ENCODE measurements at places on chromosomes 11 and 22. TPM values are rescaled to one million over a fixed set of nuclear protein-coding genes. Genes with fewer than 3 reads are reported as not detected.

DNA sequence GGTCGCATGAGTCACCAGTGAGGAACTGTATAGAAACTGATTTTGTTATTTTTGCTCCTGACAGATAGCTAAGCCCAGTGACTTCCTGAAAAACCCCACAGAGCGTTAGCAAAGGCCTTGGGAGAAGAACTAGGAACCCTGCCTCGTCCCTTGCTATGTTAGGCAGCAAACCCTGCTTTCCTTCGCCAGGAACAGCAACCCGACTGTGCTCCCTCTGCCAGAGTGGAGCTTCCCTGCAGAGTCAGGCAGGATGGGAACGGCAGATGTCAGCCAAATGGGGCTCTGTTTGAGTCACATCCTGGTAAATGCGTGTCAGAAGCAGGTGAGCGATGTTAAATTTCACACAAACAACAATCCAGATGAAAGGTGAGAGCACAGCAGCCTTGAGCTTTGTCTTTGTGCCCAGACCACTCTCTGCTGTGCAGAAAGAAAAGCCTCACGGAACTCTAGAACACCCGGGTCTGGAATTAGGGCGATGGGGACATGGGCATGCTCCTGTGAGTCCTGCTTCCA lies 186.6 kb downstream of the ADAMTS15 start:
- peak; percentile 34 for DNase-seq

DNA sequence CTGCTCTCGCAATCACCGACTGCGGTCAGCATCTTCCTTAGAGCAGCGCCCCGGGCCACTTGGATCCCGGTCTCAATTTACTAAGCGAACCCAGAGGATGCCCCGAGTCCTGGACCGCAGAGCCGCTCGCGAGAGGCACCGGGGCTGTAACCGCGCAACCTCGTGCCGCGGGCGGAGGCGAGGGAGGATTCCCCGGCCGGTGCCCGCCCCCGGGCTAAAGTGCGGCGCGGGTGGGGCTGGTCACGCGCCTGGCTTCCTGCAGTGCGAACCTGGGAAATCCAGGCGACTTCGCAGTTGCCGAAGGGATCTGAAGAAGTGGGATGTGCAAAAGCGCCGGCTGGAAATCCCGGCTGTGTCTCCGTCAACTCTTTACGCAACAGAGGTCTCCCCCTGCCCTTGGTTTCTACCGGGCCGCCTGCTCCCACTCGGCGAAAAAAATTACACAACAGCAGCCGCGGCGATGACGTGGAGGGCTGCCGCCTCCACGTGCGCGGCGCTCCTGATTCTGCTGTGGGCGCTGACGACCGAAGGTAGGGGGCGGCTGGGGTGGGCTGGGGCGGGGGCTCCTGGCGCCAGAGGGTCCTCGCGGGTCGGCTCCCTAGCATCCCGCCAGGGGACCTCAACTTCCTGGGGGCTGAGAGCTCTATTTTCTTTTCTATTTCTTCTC lies at the start of gene NCR3LG1:
Gene NCR3LG1, plus strand, starts transcription at position 291 of the 667 bp plus-strand sequence. Its CDS starts 170 bp downstream, at position 461.
- peak; percentile 43 for DNase-seq

DNA sequence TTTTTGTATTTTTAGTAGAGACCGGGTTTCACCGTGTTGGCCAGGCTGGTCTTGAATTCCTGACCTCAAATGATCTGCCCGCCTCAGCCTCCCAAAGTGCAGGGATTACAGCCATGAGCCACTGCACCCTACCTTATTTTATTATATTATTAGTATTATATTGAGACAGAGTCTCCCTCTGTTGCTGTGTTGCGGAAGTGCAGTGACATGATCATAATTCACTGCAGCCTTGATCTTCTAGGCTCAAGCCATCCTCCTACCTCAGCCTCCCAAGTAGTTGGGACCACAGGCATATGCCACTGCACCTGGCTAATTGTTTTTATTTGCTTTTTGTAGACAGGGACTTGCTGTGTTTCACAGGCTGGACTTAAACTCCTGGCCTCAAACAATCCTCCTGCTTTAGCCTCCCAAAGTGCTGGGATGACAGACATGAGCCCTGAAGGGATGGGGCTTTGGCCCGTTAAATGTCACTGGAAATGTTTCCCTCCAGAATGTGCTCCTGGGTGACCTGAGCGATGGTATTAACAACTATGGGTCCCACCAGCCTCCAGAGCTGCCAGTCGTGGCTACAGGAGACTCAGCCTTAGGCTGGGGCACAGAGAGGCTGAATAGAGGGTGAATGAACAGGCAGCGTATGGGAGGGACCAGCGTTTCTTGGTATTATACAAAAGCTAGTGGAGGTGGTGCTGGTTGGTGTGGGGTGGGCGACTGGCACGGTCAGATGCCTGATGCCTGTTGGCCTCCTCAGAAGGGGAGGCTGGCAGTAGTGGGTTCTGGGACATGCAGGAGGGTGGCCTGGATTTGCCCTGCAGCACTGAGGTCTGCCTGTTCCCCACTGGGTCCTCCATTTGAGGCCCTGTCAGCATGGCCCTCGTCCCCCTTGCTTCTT lies 7.3 kb downstream of the TANGO2 start:
- peak; percentile 19 for DNase-seq

DNA sequence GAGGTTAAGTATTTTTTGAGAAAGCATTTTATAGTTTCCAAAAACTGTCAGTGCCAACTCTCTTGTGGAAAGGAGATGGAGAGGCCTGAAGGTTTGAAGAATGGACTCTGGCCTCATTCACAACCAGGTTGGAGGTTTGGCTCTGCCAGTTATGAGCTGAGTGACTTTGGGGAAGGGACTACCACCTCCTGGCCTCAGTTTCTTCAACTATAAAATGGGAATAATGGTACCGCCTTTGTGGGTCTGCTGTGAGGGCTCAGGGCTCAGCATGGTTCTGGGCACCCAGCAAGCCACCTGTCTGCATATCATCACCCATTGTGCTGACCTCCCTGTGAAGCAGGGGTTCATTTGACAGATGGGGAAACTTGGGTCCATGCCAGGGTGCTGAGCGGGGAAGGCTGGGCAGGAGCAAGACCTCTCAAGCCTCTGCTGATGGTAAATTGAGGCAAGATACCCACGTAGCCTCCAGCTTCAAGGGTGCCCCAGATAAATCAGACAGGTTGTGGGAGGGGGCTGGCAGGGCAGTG lies 3.5 kb upstream of the LIF start:
- DNase-seq = no peak

DNA sequence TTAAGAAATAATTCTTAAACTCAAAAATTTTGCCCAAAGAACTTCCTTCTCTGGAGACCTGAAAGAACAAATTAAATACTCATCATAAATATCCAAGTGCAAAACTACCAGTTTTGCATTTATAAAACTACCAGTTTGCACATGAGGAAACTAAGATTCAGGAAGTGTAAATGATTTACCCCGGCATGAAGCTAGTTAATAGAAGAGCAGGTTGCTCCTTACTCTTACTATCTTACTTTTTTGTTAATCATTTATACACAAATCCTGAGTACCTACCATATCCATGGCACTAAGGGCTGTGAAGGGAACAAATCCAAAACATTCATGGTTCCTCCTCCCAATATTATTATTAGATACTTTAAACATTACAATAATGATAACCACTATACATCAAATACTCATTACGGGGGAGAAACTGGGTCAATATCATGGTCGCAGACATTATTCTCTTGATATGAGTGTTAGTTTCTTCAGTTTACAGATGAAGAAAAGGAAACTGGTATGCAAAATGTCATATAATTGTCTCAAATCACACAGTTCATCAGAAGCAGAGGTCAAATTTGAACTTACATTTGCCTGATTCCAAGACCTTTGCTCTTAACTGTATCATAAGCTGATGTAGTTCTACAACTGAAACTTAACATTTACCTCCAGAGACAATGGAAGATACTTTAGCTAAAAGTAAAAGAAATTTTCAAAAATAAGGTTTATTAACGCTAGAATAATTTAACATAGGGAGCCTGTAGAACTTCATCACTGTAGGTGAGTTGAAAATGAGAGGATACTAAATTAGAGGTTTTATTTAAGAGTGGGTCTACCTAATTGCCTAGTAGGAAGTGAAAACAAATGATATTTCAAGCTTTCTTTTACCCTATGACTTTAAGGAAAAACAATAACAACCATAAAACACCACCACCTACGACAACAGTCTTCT lies 74.5 kb downstream of the FAM76B start:
- DNase-seq = no peak

DNA sequence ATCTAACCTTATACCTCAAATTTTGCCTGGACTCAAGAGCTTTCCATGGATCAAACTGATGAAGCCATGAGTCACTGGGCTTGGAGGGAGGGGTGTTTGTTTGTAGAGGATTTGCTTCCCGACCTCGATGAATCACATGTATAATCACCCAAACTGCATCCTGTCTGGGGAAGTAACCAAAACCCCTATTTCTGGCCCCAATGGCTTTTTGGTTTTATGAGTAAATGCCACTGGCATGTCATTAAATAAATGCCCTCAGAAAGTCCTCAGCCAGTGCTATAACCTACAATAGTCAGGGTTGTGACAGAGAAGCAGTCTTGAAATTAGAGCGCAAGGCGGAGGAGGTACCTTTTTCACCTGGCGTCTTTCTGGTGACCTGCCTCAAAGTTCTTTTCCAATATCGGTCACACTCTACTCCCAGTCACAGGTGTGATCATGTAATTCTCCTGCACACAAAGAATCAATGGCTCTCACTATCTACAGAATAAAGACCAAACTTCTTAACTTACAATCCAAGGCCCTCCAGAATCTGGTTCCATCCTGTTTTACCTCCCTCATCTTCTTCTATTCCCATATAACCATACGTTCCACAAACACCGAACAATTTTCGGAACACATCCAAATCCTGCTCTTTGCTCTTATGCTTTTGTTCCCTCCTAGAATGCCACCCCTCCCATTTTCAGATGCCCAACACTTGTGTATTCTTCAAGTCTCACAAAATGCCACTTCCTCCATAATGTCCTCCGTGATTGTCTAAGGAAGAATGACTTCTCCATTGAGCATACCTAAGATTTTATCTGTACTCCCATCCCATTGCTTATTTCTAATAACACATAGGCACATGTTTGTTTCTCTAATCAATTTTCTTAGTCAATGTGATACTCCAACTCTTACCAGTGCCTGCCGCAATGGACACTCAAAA lies 81.3 kb upstream of the BLID start:
- peak; percentile 91 for DNase-seq

The MS4A5 gene
- not detected for total RNA-seq

The DRD2 gene
- total RNA-seq = 0.10 TPM
